ENCODE measurements at places on chromosomes 2 and 18.

- DNase-seq = no peak
These were observed 75.9 kb downstream of the RAD51AP2 start for GRCh38 chr2:17442334-17442733.

DNA sequence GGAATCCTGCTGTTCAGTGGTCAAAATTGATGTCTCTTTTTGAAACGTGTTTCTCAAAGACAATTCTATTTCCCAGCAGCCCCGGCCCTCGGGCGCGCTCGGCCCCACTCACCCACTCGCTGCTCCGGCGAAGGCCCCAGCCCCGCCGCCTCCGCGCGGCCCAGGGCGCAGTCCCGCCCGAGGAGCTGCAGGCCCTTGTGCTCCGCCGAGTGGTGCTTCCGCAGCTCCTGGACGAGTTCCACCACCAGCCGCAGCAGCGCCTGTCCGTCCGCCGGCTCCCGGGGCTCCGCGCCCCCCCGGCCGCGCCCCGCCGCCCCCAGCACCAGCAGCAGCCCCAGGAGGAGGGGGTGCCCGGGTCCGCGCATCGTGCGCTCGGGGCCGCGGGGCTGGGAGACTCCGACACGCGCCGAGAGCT is 413 bp downstream of the ALKAL2 start:
- DNase-seq = no peak

GRCh38 chr2:121955872-121956271 is 200.4 kb downstream of the TSN start:
- DNase-seq = no peak

DNA sequence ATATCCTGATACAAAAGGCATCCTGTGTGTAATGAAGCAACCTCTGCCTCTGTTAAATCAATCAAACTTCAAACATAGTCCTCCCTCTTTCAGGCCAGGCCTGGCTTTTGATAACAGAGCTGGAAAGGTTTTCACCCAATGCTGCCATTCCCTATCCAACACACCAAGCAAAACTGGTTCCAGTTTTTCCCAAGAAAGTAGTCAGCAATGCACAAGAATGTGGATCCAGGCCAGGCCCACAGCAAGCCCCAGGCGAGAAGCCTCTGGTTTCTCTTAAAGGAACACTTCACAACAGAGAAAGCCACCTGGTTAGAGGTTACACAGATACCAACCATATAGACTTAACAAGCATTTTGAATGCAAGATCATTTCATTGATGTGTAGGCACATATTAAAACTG is 49.2 kb upstream of the CCDC150 start:
- no peak for DNase-seq

All from iPS DF 19.7 (cell line).